ENCODE measurements at places on chromosomes 13 and 19.

GRCh38 chr19:34654796-34655195, 22.2 kb downstream of the SCGB2B2 start:
- no peak for DNase-seq

DNA sequence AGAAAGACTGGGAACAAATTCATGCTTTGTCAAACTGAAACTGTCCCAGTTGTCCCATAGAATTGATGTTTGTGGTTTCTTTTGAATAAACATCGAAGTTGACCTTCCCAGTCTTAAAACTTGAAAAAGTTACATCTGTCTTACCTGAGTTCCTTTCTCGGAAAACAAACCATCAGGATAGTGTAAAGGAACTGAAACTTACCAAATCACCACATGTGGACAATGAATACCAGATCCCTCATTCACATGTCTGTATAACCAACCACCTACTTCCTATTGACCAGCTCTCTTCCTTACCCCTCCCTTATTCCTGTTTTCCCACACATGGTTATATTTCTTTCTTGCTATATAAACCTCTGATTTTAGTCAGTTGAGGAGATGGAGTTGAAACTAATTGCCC, 791.7 kb upstream of the PCDH20 start:
- DNase-seq: no peak

- DNase-seq: no peak
Measured at GRCh38 chr19:49393881-49394280, 5.8 kb downstream of the KASH5 start.

DNA sequence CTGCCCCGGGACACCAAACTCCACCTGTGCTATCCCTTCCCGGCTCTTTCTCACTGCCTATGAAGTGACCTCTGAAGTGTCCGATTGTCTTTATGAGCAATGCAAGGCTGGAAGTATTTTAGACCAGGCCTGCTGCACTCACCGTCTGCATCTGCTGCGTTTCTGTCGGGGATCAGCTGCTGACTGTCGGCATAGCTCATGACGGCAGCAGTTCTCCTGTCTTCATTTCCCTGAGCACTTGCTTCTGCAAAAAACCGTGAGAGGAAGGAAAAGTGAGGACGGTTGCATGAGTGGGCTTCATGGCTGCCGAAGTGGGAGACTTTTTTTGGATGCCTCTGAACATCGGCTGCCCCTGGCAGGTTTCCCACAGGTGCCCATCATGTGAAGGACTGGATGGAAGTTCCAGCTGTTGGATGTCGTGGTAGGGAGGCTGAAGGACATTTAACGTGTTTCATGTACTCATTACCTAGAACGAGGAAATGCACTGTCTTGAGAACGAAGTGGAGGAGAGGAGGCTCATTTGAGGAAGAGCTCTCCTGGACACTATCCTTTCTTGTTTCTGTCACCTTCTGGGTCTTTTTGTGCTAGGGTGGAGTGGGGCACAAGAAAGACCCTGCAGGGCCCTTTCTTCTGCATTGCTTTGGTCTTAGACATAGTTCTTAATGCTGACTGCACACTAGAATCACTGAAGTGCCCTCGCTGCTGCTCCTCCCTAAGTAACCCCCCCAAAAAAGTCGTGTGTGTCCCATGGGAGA, 94.7 kb downstream of the RNASEH2B start:
- no peak for DNase-seq

DNA sequence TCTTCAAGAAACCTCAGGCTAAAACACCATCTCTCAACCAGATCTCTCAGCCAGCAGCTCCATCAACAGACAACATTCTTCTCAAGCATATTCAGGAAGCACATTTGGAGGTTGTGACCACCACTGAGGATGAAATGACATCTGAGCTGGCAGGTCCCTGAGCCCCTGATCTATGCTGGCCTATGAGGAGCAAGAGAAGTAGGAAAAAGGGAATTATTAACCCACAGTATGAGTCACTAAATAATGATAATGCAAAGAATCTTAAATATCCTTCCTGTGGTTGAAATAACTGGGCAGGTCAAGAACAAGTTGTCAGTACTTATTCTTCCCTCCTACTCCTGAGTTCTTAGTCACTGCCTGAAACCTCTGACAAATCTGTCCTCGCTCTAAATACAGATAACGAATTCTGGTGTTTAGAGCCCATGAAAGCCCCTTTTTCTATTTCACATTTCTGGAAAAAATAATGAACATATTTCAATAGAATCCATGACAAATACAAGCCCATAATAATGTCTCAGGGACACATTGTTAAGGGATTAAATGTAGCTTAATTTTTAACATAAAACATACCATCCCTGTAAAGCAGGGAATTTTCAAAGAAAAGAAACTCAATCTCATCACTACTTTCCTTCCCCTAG, 225.8 kb upstream of the IRS2 start:
- no peak for DNase-seq

GRCh38 chr19:51441410-51442390, 16.6 kb downstream of the SIGLEC8 start:
- DNase-seq: no peak

- DNase-seq: no peak
Measured at GRCh38 chr19:2867025-2867991, at the start of gene ZNF556. TSS of gene ZNF556 (plus strand) at chr19:2867335. CDS start at chr19:2867422, 87 bp downstream.

GRCh38 chr13:103952183-103952582, 886.0 kb upstream of the SLC10A2 start:
- no peak for DNase-seq

- no peak for DNase-seq
Measured at GRCh38 chr13:76795701-76796695, 90.2 kb downstream of the KCTD12 start.

GRCh38 chr19:33343859-33344572, 29.5 kb upstream of the CEBPG start:
- DNase-seq: no peak

All from left renal cortex interstitium (tissue), 4 donors.